ENCODE measurements at places on chromosomes 1 and 21. TPM values are rescaled to one million over a fixed set of nuclear protein-coding genes. Genes with fewer than 3 reads are reported as not detected.

TTC22 gene
- total RNA-seq, result 0.47 TPM

FMO1 gene
- total RNA-seq, result 0.62 TPM

ARMH1 gene
- total RNA-seq, result 1.2 TPM

TMCC2 gene
- 11.9 TPM for total RNA-seq

CFAP45 gene
- total RNA-seq, result 1.6 TPM

FNDC10 gene
- total RNA-seq, result 2.5 TPM

CYP4A22 gene
- total RNA-seq, result not detected

SPOCD1 gene
- 1.2 TPM for total RNA-seq

CFHR4 gene
- total RNA-seq, result not detected

CDKN2C gene
- 10.0 TPM for total RNA-seq

SNAP47 gene
- 38.5 TPM for total RNA-seq

KAZN gene
- 15.7 TPM for total RNA-seq

GRCh38 chr1:101316256-101316655 is 79.4 kb downstream of the S1PR1 start:
- DNase-seq, result no peak

- DNase-seq, result peak; percentile 46
Observed at GRCh38 chr1:68230901-68231626, 1.3 kb downstream of the WLS start.

GRCh38 chr1:164578479-164579200 is 19.7 kb downstream of the PBX1 start:
- no peak for DNase-seq

GRCh38 chr1:219792337-219793021 is 135.9 kb downstream of the SLC30A10 start:
- DNase-seq, result no peak

DNA sequence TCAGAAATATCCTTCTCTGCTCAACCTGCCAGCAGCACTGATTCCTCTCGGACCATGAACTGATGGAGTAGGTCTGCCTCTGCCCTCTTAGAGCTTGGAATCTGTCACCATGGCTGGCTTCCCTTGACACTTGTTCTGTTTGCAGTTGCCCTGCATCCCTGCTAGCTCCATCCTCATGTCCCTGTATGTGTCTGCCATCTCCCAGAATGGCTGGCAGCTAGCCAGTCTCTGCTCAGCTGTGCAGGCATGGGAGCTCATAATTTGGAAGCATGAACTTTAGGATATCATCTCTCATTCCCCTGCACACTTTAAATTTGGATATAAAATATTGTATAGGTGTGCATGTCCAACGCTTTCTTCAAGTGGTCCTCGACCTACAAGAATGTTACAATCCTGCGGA is 95.4 kb downstream of the C1orf94 start:
- DNase-seq, result no peak

- DNase-seq, result no peak
Observed at GRCh38 chr1:168092566-168093355, 44.0 kb downstream of the GPR161 start.

GRCh38 chr1:29673228-29673500 is 436.8 kb downstream of the PTPRU start:
- no peak for DNase-seq

DNA sequence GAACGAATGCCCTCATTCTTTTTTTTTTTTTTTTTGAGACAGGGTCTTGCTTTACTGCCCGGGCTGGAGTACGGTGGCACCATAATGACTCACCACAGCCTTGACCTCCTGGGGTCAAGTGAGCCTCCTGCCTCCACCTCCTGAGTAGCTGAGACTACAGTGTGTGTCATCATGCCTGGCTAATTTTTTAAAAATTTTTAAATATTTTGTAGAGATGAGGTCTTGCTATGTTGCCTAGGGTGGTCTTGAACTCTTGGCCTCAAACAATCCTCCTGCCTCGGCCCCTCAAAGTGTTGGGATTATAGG is 69.4 kb downstream of the ALG14 start:
- DNase-seq, result no peak

DNA sequence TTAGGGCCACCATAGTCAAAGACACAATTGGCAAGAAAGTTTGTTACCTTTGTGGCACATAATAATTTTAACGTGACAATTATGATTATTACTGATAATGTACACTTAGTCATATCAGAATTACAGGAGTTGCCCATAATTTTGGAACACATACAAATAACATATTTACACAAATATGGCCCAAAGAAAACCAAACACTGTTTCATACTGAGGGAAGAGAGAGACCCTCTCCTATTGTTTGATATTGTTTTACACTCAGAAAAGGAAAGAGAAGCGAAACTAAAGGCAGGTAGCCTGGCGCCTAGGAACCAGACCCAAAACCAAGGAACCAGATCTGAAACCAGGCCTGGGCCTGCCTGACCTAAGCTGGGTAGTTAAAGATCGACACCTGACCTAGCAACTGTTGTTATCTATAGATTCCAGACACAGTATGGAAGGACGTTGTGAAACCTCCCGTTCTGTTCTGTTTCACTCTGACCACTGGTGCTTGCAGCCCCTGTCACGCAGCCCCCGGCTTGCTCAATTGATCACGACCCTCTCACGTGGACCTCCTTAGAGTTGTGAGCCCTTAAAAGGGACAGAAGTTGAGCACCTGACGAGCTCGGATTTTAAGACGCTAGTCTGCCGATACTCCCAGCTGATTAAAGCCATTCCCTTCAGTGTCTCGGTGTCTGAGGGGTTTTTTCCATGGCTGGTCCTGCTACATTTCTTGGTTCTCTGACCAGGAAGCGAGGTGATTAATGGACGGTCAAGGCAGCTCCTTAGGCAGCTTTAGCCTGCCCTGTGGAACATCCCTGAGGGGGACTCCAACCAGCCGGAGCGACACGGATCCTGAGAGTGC is 27.9 kb downstream of the C1orf115 start:
- no peak for DNase-seq

- DNase-seq, result no peak
Observed at GRCh38 chr1:173295391-173295790, 88.3 kb upstream of the TNFSF4 start.

- no peak for DNase-seq
Observed at GRCh38 chr21:17539323-17539722, 26.5 kb downstream of the CXADR start.

DNA sequence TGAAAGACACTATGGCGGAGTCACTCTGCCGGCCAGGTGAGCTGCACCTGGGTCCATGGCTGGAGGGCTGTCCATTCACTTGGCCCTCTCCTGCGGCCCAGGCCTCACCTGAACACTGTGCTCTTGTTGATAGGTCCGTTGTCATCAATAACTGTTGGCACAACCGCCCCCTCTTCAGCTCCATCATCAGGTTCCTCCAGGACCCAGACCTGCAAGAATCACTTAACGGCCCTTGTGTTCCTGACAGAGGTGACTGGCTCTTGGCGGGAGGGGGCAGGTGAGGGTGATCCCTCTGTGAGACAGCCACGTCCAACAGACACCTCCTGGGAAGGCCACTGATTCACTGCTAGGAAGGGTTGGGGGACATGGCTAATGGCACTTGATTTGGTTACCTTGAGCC is 54.9 kb downstream of the INAVA start:
- no peak for DNase-seq

GRCh38 chr1:21966247-21967000 is 10.4 kb upstream of the CELA3B start:
- DNase-seq, result no peak

GRCh38 chr1:1001057-1001783 is 1.3 kb upstream of the HES4 start:
- DNase-seq, result no peak

GRCh38 chr1:8487249-8487648 is 169.3 kb downstream of the SLC45A1 start:
- DNase-seq, result no peak

- DNase-seq, result no peak
Observed at GRCh38 chr1:236027104-236027503, 37.8 kb downstream of the NID1 start.

DNA sequence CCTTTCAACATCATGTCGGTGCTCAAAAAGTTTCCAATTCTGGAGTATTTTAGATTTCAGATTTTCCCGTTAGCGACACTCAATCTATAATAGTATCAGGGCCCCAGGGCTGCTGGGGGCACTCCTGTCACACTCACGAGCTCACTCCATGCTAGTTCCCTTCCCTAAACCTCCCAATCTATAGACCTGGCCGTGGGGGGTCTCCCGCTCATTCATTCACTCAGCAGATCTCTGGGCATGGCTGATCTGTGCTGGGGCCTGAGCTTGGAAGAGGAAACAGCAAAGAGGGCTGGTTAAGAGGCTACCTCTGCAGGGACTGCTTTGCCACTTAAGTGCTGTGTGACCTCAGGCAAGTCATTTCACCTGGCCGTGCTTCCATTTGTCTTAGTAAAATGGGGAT is 46.8 kb upstream of the LAPTM5 start:
- no peak for DNase-seq

DNA sequence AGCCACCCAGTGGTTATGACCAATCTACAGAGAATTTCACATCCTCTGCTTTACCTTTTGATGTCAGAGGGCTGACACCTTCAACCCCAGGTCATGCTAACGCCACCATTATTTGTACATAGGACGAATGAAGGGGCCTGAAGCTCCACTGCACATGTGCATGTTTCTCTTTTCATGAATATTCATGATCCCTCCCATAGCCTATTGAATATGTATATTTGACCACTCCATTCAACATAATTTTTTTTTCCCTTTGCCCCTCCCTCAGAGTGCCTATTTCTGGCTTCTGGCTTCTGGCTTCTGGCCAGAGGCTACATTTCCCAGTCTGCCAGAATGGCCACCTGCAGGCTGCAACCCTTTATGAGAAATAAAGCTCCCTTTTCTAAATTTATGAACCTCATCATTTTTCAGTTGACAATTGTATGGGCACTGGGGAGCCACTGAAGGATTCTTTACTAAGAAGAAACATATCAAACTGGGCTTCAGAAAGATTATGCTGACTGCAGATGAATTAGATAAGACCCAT is 406.7 kb downstream of the SIPA1L2 start:
- no peak for DNase-seq

GRCh38 chr21:33121715-33122475 is 52.0 kb downstream of the OLIG1 start:
- DNase-seq, result no peak

GRCh38 chr1:20706841-20707240 is 11.0 kb downstream of the KIF17 start:
- DNase-seq, result no peak

GRCh38 chr1:36142121-36142520 is 7.2 kb downstream of the TRAPPC3 start:
- no peak for DNase-seq

All from left cardiac atrium (tissue), 4 donors.